CD4-positive, alpha-beta memory T cell (primary cell): ENCODE measurements at places on chromosomes 2 and 18. TPM values are rescaled to one million over a fixed set of nuclear protein-coding genes. Genes with fewer than 3 reads are reported as not detected.

DNA sequence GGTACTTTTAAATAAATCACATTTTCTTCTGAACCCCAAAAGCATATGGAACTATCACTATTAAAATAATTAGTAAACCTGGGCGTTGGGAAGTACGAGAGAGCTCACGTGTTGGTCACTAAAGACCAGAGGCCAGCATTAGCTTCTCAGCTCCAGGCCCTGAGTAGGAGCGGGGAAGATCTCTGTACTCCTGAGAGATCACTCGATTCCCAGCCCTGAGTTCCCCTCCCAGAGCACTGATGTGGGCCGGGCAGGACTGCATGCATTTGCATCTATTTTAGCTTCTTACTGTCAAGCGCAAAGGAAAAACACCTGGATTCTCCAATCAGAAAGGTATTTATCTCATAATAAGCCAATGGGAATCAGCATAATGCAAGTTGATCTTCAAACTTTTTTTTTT, 6.2 kb downstream of the PXDN start:
- no peaks in the 10 kb centered on the region for H3K27me3 ChIP-seq
- no peaks in the 10 kb centered on the region for H3K36me3 ChIP-seq
- H3K4me3 ChIP-seq = no peak overlapping the region
- DNase-seq = no peak
- H3K4me1 ChIP-seq = no peaks in the 10 kb centered on the region
- no peak overlapping the region for H3K27ac ChIP-seq

- no peak for DNase-seq
- no peaks in the 10 kb centered on the region for H3K4me1 ChIP-seq
- H3K27ac ChIP-seq = no peak overlapping the region
- H3K4me3 ChIP-seq = no peak overlapping the region
- no peaks in the 10 kb centered on the region for H3K36me3 ChIP-seq
- H3K27me3 ChIP-seq = no peaks in the 10 kb centered on the region
These were observed 137.4 kb upstream of the RBMS1 start for GRCh38 chr2:160630801-160631590.

DNA sequence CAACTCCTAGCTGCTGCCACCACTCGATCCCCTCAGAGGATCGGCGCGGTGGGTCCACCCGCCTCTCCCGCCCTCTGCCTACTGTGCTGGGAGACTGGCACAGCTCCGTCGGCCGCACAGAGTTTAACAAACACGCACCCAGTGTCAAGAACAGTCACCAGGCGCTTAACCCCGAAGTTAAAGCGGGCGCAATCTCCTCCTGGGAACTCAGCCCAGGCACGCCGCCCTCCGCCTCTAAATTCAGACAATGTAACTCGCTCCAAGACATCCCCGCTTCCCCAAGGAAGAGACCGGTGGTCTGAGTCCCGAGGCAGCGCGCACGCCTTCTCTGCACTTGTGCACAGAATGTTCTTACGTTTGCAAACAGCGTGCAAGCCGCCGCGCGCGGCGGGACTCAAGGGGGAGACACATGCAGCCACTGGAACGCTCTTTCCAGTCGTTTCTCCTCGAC, 533 bp downstream of the CXCR4 start:
- H3K4me3 ChIP-seq = peak overlapping the region; percentile 65

ANKRD36C gene
- total RNA-seq = 82.4 TPM

SGO2 gene
- 4.8 TPM for total RNA-seq
